Progenitor cell of endocrine pancreas (in vitro differentiated cells): ENCODE measurements at places on chromosomes 12 and 14.

DNA sequence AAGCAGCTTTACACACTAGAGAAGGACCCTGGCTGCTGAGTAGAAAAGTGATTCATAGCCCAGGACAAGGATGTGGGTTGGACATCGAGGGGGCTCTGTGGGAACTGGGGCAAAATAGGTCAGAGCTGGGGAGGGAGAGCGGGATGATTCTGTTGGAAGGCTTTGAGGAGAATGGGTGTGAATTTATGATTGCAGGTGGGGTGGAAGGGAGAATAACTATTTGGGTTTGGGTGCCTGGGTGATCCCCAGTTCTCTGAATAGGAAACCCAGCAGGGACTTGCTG is 13.1 kb downstream of the SERPINA3 start:
- peaks cover 3% of the 10 kb centered on the region for H3K4me1 ChIP-seq
- no peak overlapping the region for H3K4me3 ChIP-seq
- no peak for DNase-seq
- peaks cover 1% of the 10 kb centered on the region for H3K36me3 ChIP-seq

- no peak overlapping the region for H3K4me3 ChIP-seq
- H3K27me3 ChIP-seq = no peaks in the 10 kb centered on the region
- no peak for DNase-seq
- peaks cover 16% of the 10 kb centered on the region for H3K4me1 ChIP-seq
- no peaks in the 10 kb centered on the region for H3K36me3 ChIP-seq
Measured at GRCh38 chr12:14850929-14851663, 7.8 kb upstream of the ART4 start.

- peaks cover 3% of the 10 kb centered on the region for H3K4me1 ChIP-seq
- no peaks in the 10 kb centered on the region for H3K27me3 ChIP-seq
- peaks cover 6% of the 10 kb centered on the region for H3K36me3 ChIP-seq
Measured at GRCh38 chr12:110555577-110556406, 27.3 kb downstream of the PPTC7 start.

DNA sequence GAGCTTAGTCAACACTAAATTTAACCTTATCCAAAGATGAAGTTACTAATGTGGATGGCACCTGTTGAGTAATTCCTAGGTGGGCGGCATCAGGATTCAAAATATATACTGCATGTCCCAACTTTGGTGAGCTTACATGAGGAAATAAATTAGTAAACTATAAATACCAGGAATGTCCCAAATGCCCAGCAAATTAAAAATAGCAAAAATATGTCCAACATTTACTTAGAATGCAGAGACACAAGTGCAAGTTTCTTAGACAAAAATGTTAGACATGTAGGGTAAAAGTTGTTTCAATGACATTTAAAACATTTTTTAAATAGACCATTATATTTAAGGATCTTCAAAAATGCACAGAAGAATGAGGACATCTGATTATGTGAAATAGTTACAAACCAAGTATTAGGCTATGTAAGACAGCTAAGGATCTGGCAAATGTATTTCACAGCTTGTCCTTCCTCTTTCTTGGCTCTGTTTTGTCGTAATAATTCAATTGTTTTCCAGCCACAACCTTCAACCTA is 115.9 kb downstream of the NAV3 start:
- H3K4me3 ChIP-seq = no peak overlapping the region
- H3K27ac ChIP-seq = no peak overlapping the region
- H3K27me3 ChIP-seq = no peaks in the 10 kb centered on the region
- H3K36me3 ChIP-seq = no peaks in the 10 kb centered on the region

- H3K4me1 ChIP-seq = peaks cover 14% of the 10 kb centered on the region
- no peak for DNase-seq
- H3K27ac ChIP-seq = no peak overlapping the region
- peaks cover 1% of the 10 kb centered on the region for H3K36me3 ChIP-seq
- no peak overlapping the region for H3K4me3 ChIP-seq
Measured at GRCh38 chr12:69921831-69922230, 96.8 kb downstream of the MYRFL start.
